ENCODE measurements at places on chromosomes 7 and 10.

GRCh38 chr10:125165584-125166573, 5.5 kb upstream of the CTBP2 start:
- DNase-seq, result no peak

- no peak for DNase-seq
These were observed 2.3 kb downstream of the AEBP1 start for GRCh38 chr7:44106311-44107065.

DNA sequence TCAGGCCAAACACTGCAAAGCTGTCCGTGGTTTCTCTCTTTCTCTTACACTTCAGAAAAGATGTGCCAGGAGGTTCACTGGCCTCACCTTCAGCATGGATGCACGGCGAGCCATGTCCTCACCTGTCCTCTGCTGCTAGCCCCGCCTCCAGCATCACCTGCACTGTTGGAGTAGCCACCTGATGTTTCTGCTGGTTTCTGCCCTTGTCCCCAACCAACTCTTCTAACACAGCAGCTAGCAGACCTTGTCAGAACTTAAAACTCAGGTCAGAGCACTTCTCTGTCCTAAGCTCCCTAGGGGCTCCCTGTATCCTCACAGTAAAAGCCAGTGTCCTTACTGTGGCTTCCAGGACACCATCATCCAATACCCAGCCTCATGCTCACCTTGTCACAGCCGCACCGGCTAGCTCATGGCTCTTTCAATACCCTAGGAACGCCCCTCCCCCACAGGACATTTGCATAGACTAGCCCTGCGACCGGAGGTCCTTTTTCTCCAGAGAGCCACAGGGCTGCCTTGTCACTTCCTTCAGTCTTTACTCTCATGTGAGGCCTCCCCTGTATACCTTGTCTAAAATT, 15.2 kb downstream of the PALD1 start:
- no peak for DNase-seq

GRCh38 chr10:45135443-45136198, 134.9 kb downstream of the ZNF22 start:
- no peak for DNase-seq

DNA sequence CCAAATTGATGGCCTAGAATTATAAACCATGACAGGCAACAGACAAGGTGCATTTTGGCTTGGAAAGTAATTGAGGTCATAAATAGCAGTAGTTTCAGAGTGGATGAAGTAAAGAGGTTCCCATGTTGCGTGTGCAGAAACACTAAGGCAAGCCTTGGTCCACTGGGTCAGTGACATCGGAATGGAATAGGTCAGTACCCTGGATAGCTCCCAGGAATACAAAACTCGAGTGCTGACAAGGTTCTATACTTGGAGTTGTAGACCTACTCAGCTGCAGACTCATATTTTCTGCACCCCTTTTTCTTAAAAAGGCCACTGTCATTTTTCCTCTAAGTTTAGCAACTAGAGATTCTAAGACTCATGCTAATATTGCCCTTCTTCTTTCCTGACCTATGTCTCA, 132.8 kb downstream of the DYNC1I1 start:
- no peak for DNase-seq

- peak; percentile 25 for DNase-seq
These were observed 36.0 kb upstream of the RSU1 start for GRCh38 chr10:16853201-16853600.

GRCh38 chr10:95674643-95675042, 18.1 kb upstream of the ALDH18A1 start:
- no peak for DNase-seq

- no peak for DNase-seq
These were observed 118.4 kb upstream of the WDR11 start for GRCh38 chr10:120732643-120733313.

DNA sequence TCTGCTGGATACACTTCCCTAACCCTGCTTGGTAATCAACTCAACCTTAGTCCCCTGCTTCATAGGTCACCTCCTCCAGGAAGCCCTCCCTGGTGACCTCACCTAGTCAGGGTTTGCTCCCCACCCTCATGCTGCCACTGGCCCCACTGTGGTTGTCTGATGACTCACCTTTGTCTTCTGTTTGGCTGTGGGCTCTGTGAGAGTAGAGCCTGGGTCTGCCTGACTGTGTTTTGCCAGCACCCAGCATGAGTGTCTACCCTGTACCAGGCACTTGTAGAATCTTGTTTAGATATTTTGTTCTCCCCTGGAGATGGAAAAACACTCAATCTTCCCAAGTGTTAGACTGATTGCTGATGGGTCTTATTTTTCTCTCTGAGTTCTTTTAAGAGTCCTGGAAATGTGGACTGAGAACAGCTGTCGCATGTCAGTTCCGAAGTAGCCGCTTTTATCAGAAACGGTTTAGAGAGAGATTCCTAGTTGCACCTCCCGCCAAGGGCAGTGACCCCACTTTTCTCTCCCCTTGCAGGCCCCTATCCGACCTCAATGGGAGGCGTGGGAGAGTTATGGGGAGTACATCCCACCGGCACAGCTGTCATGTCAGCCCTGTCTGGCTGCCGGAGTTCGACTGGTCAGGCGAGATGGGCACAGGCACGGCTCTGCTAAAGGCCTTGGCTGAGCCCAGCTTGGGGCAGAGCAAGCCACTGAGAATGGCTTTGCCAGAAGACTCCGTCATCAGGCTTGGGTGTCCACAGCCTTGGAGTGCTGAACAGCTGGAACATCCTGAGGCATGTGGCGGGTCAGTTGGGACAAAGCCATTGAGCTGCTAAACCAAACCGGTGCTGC, 134.3 kb downstream of the GRK5 start:
- DNase-seq, result peak; percentile 66

- DNase-seq, result no peak
These were observed 92.9 kb upstream of the SH2B2 start for GRCh38 chr7:102193806-102194205.

DNA sequence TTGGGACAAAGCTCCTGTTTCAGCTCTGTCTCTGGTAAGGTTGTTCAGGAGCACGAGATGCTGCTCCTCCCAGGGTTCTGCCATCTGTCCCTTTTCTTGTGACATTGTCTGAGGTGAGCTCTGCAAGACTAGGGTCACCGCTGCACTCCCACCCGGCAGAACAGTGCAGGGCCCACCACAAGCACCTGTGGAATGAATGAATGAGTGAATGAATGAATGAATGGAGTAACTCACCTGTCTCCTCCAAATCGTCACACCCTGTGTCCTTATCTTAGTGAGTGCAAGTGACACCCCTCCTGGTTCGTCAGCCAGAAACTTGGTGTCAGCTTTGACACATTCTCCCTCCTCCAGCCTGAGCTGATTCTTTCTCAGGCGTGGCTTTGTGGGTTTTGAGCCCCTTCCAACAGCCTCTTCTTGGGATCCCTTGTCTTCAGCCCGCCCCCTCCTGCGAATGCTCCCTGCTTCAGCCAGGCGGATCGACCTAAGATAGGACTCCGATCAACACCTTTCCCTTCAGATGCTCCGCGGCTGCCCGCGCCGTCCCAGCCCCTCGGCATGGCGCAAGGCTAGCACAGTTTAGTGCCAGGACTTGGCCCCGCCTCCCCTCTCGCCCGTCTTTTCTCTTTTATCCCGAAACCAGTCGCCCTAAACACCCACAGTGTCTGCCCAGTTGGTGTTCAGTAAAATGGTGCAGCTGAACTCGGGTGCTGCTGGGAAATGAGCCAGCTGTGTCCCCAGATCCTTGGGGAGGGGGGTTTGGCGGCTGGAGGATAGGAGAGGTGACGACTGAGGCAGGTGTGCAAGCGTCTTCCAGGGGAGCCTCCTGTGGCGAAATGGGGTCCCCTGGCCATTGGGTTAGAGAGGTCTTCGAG, 89.3 kb downstream of the BEND7 start:
- no peak for DNase-seq

DNA sequence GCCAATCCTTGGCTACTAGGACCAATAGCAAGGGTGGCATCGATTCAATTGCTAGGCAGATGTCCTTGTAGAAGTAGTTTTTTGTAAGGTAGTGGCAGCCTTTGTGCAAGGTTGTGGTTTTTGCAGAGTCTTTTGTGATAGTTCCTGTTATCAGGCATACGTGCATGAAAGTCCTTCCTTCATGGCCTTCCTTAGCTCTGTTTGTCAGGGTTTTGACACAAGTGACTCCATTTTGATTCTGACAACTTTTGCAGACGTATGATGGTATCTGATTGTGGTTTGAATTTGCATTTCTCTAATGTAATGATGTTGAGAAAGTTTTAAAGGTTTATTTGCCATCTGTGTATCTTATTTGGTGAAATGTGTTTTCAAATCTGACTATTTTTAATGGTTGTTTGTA, 71.8 kb upstream of the SYPL1 start:
- no peak for DNase-seq

Measured in CD4-positive, alpha-beta T cell treated with Interleukin-2 at 100 ng/mL for 4 hours (primary cell).